ENCODE measurements at places on chromosomes 13 and 19. TPM values are rescaled to one million over a fixed set of nuclear protein-coding genes. Genes with fewer than 3 reads are reported as not detected.

DNA sequence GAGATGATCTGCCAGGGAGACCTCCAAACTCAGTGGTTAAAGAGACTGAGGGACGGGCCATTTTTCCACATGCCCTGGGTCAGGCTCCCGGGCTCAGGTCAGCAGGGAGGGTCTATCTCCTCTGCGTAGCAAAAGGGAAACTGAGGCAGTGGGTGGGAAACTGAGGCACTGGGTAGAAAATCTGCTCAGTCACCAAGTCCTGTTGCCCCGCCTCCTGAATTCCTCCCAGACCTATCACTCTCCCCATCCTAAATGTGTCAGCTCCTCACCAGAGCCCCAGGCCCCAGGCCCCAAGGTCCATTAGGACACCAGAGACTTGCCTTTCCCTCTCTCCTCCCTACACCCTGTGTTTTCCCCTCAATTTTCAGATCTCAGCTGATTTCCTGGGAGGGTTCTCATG lies 2.4 kb downstream of the CD320 start:
- DNase-seq, result no peak
- H3K4me3 ChIP-seq, result no peak overlapping the region
- H3K36me3 ChIP-seq, result peaks cover 29% of the 10 kb centered on the region
- H3K27ac ChIP-seq, result peak overlapping the region; percentile 40

The LGALS7B gene
- total RNA-seq, result 14.7 TPM

The HRC gene
- total RNA-seq, result 1.3 TPM

DNA sequence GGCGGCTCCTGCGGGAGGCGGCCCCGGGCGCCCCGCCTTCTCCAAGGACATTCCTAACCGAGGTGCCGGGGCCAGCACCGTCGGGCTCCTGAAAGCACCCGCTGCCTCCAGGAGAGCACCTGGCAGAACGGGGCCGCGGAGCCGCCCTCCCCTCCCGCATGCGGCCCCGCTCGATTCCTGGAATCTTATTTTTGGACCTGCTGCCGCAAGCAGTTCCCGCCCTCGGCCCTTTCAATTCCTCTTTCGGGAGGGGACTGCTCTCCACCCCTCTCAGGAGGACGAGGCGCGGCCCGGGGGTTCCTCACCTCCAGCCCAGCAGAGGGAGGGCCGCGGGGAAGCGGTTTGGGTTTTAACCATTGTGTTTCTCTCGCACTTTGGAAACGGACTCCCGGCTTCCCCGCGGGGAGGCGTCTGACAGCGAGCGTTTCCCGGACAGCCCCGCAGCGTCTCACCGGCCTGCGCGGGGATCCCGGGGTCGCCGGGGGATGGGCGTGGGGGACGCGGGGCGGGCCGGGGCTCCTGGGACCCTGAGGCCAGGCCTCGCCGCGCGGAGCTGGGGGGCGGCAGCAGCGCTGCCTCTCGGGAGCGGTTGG lies 849 bp downstream of the GAS6 start:
- H3K27me3 ChIP-seq, result peaks cover 66% of the 10 kb centered on the region
- H3K36me3 ChIP-seq, result no peaks in the 10 kb centered on the region
- H3K4me3 ChIP-seq, result peak overlapping the region; percentile 26
- peaks cover 4% of the 10 kb centered on the region for H3K4me1 ChIP-seq

DNA sequence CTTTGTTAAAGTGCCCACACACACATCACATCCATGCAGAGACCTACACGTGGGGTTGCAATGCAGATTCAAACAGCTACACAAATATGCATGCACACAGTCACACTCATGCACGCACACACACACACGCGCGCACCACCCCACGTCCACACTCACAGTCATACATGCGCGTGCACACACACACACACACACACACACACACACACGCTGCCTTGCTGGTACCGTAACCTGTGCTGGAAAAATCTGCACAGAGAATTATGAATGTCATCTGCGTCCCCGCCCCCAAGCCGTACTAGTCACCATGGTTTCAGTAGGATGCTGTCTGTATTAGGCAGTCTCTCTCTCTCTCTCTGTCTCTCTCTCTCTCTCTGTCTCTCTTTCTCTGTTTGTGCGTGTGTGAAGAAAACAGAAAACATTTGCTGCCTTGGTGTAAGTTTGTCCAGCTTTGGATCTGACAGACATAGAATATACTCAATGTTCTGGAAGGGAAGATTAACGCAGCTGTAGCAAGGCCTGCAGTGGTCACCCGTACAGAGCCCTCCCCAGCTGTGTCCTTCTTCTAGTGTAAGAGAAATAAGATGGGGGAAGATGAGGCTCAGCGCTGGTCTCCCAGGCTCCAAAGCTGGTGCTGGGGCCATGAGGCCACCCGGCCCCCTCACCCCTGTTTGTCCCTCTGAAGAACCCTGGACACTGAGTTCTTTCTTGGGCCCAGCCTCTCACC lies 26.4 kb upstream of the DPP9 start:
- H3K27me3 ChIP-seq, result no peaks in the 10 kb centered on the region
- H3K36me3 ChIP-seq, result no peaks in the 10 kb centered on the region
- H3K4me3 ChIP-seq, result no peak overlapping the region
- no peaks in the 10 kb centered on the region for H3K4me1 ChIP-seq

DNA sequence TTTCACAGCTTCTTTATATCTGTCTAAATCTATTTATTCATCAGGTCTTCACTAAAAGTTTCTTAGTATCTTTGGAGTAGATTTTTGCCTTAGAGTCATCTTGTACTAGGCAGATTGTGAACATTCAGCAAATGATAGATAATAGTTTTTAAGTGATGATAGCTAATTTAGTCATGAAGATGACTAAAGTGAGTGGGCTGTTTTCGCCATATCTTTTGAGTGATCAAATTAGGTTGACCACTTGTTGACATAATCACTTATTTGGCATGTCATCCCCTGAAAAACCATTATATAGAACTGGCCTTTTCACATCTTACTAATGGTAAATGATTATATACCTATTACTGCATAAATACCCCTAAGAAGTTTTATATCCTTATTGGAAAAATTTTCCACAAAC lies 999.2 kb downstream of the PCDH17 start:
- no peaks in the 10 kb centered on the region for H3K27me3 ChIP-seq
- no peak overlapping the region for H3K4me3 ChIP-seq
- no peaks in the 10 kb centered on the region for H3K36me3 ChIP-seq
- H3K4me1 ChIP-seq, result no peaks in the 10 kb centered on the region
- no peak overlapping the region for H3K27ac ChIP-seq

- H3K27me3 ChIP-seq, result no peaks in the 10 kb centered on the region
- no peak for DNase-seq
- H3K4me1 ChIP-seq, result no peaks in the 10 kb centered on the region
- H3K27ac ChIP-seq, result no peak overlapping the region
- no peak overlapping the region for H3K4me3 ChIP-seq
These were observed 7.3 kb upstream of the F7 start for GRCh38 chr13:113098162-113098732.

The FUZ gene
- total RNA-seq, result 16.6 TPM

GRCh38 chr13:59230484-59231264 lies 933.1 kb downstream of the DIAPH3 start:
- no peak overlapping the region for H3K27ac ChIP-seq
- H3K36me3 ChIP-seq, result no peaks in the 10 kb centered on the region
- H3K27me3 ChIP-seq, result no peaks in the 10 kb centered on the region
- DNase-seq, result no peak
- H3K4me3 ChIP-seq, result no peak overlapping the region

GRCh38 chr19:38711726-38712153 lies 32.5 kb downstream of the CAPN12 start:
- no peak for DNase-seq
- H3K36me3 ChIP-seq, result peaks cover 38% of the 10 kb centered on the region
- no peaks in the 10 kb centered on the region for H3K27me3 ChIP-seq
- no peak overlapping the region for H3K4me3 ChIP-seq
- no peaks in the 10 kb centered on the region for H3K4me1 ChIP-seq

DNA sequence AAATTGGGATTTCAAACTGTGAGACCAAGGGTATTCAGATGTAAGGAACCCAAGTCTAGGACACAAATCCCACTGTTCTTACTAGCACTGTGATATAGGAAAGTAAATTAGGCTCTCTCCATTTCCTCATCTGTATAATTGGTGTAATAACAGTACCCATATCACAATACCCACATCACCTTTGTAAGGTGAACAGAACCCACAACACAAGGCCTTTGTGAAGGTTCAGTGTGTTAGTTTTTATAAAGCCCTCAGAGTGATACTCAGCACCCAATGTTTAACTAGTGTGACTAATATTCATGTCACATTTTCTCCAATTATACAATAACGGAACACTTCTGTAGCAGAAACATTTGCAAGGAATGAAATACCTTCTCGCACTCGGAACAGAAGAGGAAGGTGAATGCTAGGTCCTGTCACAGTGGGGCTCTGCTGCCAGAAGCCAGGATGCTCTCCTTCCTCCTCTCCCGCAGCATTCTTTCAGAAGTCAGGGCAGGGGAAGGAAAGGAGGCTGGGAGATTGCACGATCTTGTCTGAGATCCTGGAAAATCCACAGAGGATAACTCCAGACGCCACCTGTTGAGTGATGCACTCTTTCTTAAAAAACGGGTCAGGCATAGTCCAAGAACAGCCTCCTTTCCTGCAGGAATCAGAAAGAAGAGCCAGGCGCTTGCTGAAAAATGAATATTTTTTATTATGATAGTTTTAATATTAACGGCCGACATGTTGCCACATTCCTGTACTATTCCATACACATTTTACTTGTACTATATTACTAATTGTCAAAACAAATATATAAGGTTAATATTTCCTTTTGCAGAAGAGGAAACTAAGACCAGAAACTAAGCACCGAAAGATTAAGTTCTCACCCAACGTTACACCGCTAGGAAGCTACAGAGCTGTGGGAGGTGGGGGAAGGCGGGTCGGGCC lies 762 bp downstream of the ZNF45 start:
- H3K27ac ChIP-seq, result peak overlapping the region; percentile 80
- peak overlapping the region; percentile 61 for H3K4me3 ChIP-seq
- H3K4me1 ChIP-seq, result peaks cover 4% of the 10 kb centered on the region
- no peaks in the 10 kb centered on the region for H3K27me3 ChIP-seq
- DNase-seq, result no peak
- H3K36me3 ChIP-seq, result peaks cover 31% of the 10 kb centered on the region

DNA sequence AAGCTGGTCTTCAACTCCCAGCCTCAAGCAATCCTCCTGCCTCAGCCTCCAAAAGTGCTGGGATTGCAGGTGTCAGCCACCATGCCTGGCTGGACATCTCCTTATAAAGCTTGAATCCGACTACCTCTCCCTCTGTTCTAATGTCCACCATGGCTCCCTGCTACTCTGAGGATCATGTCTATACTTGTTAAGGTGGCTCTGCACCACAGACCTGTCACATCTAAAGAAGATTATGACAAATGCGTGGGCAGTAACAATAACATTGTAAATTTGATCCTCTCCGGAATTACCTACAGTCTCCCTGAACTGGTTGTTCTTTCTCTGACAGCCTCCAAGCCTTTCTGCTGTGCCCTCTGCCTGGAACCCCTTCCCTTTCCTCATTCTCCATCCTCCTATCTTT lies 1.8 kb downstream of the NXNL1 start:
- no peak overlapping the region for H3K27ac ChIP-seq
- no peak overlapping the region for H3K4me3 ChIP-seq
- peaks cover 5% of the 10 kb centered on the region for H3K4me1 ChIP-seq
- DNase-seq, result no peak

DNA sequence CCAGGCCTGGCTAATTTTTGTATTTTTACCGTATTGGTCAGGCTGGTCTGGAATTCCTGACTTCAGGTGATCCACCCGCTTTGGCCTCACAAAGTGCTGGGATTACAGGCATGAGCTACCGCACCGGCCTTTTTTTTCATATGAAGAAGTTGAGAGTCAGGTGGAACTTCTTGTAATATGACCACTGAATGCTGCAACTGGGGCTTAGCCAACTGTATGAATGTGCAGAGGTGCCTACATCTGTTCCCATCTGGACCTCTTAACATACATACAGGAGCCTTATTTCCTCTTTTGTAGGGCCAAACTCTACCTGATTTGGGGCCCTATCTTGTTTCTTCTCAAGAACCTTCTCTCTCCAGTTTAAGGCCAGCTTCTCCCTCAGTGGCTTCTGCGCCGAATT lies 11.9 kb upstream of the GGACT start:
- H3K27me3 ChIP-seq, result no peaks in the 10 kb centered on the region
- no peak overlapping the region for H3K4me3 ChIP-seq
- DNase-seq, result no peak
- H3K36me3 ChIP-seq, result no peaks in the 10 kb centered on the region
- H3K4me1 ChIP-seq, result no peaks in the 10 kb centered on the region
- H3K27ac ChIP-seq, result no peak overlapping the region

DNA sequence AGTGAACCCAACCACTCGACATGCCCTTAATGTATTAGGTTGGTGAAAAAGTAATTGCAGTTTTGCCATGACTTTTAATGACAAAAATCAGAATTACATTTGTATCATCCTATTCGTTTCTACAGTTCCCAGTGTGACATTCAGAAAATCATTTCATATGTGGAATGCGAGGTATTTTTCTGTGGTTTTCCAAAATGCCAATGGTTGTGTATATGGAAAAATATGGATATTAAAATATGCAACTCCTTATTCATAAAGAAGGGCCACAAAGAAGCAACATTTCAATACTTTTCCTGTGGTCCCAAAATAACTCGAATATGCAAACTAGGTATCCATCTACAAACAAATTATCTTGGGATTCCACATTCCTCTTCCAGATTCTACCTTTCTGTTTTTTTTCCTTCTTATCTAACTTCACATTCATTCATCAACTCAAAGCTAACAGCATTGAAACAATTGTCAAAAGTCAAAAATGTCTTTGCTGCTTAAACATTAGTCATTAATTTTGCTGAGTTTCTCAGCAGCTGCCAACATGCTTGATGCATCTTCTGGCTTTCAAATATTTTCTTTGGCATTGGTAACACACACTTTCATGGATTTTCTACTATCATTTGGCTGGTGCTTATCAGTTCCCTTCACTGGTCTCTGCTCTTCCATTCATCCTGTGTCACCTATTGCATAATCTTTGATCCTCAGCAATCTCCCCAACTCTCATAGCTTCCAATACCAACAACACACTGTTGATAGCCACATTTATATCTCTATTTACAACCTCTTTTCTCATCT lies 1445.4 kb downstream of the EFNB2 start:
- no peaks in the 10 kb centered on the region for H3K27me3 ChIP-seq
- H3K27ac ChIP-seq, result no peak overlapping the region
- DNase-seq, result no peak

GRCh38 chr19:18205200-18205892 lies 1.5 kb upstream of the RAB3A start:
- H3K27ac ChIP-seq, result no peak overlapping the region
- peak; percentile 45 for DNase-seq
- no peaks in the 10 kb centered on the region for H3K36me3 ChIP-seq
- H3K4me1 ChIP-seq, result peaks cover 29% of the 10 kb centered on the region
- peaks cover 46% of the 10 kb centered on the region for H3K27me3 ChIP-seq

DNA sequence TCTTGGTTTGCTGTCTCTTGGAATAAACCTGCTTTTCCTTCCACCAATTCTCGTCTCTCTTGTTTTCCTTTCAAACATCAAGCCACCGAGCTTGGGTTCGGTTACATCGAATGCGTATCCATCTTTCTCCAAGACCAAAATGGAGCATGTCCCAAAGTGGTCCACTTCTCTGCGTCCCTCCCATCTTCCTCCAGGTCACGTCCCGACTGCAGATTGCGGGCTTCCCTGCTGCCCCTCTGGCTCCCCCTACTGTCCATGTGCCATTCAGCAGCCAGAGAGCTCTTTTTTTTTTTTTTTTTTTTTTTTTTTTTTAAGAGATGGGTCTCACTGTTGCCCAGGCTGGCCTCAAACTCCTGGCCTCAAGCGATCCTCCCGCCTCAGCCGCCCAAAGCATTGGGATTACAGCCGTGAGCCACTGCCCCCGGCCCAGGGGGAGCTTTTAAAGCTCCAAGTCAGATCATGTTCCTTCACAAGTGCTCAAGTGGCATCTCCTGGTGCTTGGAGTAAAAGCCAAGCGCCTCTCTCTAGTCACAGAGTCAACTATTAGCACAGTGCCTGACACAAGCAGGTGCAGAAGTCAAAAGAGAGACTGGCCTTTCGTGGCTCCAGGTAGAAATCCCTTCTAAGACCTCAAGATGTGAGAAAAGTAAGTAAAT lies 10.0 kb downstream of the COL5A3 start:
- no peak overlapping the region for H3K27ac ChIP-seq
- no peaks in the 10 kb centered on the region for H3K4me1 ChIP-seq
- peaks cover 11% of the 10 kb centered on the region for H3K27me3 ChIP-seq
- no peak overlapping the region for H3K4me3 ChIP-seq

All from thymus (tissue), 14 donors.